ENCODE measurements at places on chromosomes 5 and 9.

DNA sequence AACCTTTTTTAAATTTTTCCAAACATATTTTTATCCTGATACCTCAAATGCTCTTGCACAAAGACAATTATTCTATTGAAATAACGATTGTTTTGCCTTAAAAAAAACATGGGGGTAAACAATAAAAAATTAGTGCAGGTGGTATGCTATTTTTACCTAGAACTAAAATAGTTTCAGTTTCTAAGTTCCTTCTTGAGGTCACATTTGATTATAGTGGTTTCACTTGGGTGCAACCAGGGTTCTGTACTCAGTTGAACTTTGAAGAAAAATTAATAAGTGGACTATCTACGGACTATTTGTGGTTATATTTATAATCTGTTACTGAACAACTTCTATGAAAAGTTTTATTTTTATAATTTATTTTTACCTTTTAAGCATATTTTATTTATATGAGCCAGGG, 387.1 kb upstream of the IZUMO3 start:
- no peak for DNase-seq

DNA sequence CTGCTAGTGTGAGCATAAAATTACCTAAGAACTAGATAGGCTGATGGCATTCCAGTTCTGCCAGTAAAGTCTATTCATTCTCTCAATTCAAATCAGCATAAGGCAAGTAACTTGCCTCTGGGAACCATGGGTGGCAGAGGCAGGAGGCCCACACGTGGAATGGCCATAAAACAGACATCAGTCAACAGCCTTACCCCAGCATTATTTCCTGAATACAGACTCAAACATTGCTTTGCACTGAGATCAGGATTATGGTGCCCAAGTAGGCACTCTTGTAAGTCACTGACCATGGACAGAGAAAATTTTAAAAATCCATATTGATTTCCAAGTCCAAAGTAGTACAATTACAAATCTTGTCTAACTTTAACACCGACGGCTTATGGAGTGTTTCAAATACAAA, 157.7 kb downstream of the NR2F1-AS1 start:
- DNase-seq: no peak

DNA sequence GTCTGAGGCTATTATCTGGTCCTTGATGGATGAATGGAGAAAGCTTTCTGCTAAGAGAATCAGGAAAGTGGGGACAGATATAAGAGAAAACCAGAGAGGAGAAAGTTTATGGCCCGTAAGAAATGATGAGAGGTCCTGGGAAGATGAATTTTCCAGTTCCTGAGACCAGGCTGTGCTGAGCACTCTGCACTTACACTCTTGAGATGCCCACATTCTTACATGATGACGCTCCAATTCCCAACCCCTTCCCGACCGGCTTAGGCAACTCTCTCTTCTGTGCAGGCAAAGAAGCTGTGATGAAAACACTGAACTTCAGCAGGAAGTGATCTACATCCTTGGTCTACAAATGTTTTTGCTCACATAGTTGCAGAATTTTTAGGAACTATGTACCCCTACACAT, 417.0 kb downstream of the ARHGEF28 start:
- no peak for DNase-seq

GRCh38 chr9:70125621-70126263, 82.1 kb downstream of the MAMDC2 start:
- no peak for DNase-seq

- no peak for DNase-seq
These were observed 50.3 kb downstream of the UBE2QL1 start for GRCh38 chr5:6498968-6499367.

- no peak for DNase-seq
These were observed 595.2 kb downstream of the RAB3C start for GRCh38 chr5:59178071-59178470.

- peak; percentile 6 for DNase-seq
These were observed at the start of gene GOLGA2 for GRCh38 chr9:128275198-128276007. GOLGA2 (minus strand) TSS chr9:128276007; CDS start chr9:128275976, 31 bp downstream.

DNA sequence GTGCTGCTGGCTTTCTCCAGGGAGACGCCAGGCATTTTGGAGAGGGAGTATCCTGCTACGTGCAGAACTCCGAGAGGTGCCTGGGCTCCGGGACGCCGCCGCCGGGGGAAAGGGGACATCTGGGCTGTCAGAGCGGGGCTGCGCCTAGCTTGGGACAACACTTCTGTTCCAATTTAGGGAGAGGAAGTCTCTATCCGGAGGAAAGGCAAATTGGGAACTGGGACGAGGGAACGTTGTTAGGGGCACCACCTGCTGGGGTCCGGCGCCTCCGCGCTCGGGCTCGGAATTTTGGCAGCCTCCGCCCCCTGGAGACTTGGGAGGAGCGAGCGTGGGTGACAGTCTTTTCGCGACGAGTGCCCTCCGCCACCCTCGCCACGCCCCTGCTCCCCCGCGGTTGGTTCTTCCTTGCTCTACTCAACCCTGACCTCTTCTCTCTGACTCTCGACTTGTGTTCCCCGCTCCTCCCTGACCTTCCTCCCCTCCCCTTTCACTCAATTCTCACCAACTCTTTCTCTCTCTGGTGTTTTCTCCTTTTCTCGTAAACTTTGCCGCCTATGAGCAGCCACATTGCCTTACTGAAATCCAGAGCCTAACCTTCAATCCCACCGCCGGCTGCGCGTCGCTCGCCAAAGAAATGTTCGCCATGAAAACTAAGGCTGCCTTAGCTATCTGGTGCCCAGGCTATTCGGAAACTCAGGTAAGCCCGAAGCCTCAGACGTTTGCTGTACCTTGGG, 1.6 kb downstream of the TSLP start:
- DNase-seq: peak; percentile 23

GRCh38 chr5:109691996-109692395, 2.3 kb downstream of the MAN2A1 start:
- peak; percentile 43 for DNase-seq

DNA sequence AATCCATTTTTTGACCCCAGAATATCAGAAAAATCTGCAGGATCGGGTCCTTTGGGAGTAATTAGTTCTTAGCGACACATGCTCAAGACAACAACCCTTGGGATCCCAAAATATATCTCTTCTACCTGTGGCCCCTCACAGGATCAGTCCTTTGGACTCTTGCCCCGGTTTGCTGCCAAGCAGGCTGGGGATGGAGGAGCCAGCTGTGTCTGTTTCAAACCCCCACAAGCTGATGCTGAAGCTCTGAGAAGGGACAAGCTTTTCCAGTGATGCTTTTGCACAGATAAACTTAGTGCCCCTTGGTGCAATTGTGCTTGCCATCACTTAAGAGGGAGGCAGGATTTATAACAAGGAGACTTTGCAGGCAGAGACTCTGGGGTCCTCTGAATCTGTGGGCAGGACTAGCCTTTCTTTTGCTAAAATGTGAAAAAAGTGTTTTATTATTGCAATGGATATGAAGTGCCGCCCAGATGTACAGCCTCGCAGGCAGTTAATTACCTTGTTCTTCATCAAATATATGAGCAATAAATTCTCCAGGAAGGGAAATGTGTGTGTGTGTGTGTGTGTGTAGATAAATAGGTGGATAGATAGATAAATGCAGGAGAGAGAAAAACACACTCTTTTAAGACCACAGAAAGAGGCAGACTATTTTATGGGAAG, 9.6 kb upstream of the LHX2 start:
- no peak for DNase-seq

- no peak for DNase-seq
These were observed 86.7 kb downstream of the BRINP1 start for GRCh38 chr9:119282476-119283077.

- no peak for DNase-seq
These were observed 41.2 kb upstream of the ABCA1 start for GRCh38 chr9:104969116-104969515.

- DNase-seq: no peak
These were observed 6.5 kb downstream of the ANKRA2 start for GRCh38 chr5:73558950-73559349.

- no peak for DNase-seq
These were observed 179.4 kb downstream of the PJA2 start for GRCh38 chr5:109230369-109230768.

DNA sequence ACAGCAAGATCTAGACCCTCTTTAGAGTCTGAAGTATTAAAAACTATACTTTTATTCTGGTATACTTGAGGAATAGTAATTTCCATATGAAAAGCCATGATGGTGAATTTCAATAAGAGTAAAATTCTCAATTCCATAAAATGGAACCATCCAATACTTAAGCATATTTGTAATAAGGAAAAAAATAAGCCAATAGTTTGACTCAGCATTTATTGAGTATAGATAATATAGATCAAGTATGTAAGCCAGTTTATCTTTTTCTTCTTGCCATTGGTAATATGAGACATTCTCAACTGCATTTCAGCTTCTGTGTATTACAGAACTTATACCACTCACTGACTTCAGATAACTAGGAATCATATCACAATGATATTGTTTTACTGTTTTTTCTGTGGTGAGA, 361.0 kb downstream of the SLCO4C1 start:
- DNase-seq: no peak

DNA sequence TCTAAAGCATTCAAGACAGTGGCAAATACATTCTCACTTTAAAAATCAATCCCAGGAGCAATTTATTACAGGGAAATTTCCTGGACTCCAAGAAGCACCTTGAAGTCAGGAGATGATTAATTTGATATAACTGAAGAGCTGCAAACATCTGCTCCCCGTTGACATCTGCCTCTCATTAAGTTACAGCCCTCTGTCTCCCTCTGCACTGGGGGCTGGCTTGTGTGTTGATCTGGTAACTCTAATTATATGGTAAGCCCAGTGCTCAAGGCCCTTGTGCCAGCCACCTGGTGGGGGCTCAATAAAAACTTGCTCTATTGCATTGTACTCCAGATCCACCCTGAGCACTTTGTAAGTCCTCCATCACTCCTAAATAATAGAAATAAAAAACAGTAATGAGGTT, 131.1 kb upstream of the ZNF462 start:
- DNase-seq: no peak

- no peak for DNase-seq
These were observed 539.4 kb downstream of the BNC2 start for GRCh38 chr9:16331031-16331430.

DNA sequence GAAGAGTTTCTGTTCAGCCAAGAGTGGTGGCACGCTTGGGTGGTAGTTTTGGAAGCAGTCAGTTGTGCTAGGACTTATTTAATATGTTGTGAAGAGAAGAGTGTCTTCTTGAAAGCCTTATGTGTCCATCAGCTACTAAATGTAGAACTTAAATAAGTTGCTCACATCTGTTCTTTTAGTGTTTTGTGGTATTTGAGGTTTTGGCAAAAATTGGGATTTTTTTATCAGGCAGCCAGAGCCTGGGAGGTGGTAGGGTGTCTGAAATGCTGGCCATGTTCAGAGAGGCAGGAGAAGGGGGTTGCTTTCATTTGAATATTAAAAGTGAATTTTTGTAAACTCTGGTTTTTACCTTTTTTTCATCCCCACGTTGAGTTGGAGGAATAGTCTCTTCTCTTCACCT, 24.2 kb upstream of the ZBTB34 start:
- no peak for DNase-seq

- DNase-seq: no peak
These were observed 109.6 kb downstream of the FGF18 start for GRCh38 chr5:171528865-171529614.

- DNase-seq: no peak
These were observed 65.4 kb downstream of the EGFLAM start for GRCh38 chr5:38323645-38324295.

GRCh38 chr9:105206496-105206820, 38.0 kb upstream of the SLC44A1 start:
- DNase-seq: no peak

- peak; percentile 90 for DNase-seq
These were observed 14.0 kb upstream of the TCF7 start for GRCh38 chr5:134100283-134101091.

DNA sequence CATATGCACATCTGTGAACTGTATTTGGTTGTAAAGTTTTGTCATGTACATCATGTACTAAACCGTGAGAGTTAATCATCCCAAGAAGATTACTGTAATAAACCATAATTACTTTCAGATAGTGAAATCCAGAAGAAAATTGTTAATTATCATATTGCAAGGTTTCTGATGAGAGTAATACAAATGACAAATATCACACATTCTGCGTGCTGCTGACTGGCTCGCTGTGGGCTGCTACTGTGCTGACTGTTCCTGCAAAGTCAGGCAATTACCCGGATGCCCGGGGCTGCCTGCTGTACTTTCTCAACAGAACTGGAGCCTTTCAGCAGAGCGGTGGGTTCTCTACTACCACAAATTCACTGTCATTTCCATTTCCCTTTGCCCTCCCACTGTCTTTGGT, 68.3 kb downstream of the SMARCA2 start:
- no peak for DNase-seq

DNA sequence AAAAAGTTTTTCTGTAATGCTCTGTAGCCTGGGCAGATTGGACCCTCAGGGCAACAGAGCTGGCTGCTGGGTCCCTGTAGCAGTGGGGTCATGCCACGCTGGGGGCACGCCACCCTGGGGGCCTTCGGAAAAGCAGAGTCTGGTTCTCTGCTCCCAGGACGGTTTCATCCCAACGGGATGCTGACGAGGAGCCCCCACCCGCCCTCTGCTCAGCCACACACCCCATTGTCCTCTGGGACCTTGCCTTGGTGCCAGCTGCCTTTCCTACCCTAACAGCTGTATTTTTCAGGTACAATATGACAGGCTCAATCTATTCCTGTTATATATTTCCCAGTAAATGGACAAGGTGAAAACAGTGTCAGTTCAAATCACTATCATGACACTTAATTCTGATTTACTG, 29.0 kb upstream of the MVB12B start:
- DNase-seq: no peak

- DNase-seq: no peak
These were observed 55.0 kb upstream of the CPLX2 start for GRCh38 chr5:175816348-175816747.

- no peak for DNase-seq
These were observed 58.3 kb downstream of the IZUMO3 start for GRCh38 chr9:24487250-24487861.

GRCh38 chr9:72150127-72150526, 887 bp downstream of the GDA start:
- no peak for DNase-seq

DNA sequence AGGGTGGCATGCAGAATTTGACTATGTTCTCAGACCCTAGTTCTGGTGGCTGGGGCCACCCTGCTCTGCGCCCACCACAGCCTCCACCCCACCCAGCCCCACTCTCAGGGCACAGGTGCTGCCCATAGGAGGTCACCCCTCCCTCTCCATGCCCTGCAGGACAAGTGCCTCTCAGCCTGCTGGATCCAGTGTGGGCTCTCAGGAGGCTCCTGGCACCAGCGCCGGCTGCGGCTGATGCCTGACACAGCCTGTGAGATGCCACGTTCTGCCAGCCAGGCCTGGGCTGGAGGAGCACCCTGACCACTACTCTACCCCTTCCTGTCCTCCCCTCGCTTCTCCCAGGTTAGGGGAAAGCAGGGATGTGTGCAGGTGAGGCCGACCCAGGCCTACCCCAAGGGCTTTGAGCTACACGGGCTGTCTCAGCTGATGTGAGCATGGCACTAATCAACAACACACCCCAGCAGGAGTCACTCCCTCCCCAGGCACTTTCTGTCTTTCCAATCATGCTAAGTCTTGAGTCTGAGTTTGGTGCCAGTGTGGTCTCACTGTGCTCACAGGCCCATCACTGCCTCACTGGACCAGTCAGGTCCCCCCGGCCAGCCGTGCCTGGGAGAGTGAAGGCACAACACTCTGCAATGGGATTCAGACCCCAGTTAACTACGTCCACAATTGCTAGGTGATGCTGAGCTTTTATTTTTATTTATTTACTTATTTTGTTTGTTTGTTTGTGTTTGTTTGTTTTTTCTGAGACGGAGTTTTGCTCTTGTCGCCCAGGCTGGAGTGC, 12.1 kb upstream of the BARX1 start:
- no peak for DNase-seq

- no peak for DNase-seq
These were observed 30.9 kb upstream of the OR2K2 start for GRCh38 chr9:111360881-111361280.
